ENCODE measurements at places on chromosomes 6 and 20.

DNA sequence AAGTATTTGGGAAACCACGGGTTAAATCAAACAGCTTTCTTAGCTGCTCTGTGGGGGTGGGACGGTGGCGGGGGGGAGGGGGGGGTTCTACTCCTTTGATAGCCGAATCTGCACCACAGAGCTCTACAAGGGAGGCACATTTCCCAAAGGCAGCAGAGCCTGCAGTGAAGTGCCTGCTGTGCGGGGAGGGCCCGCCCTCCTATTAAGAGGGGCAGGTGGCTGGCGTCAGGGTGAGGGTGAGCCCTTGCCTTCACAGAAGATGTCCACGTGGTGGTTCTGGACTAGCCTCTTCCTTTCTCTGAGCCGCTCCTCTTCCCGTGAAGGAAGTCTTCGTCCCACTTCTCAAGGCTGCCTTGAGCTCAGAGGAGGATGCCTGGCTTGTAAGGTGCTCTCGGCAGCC lies 174.9 kb upstream of the THBS2 start:
- DNase-seq = no peak

GRCh38 chr20:1945660-1946059 lies 48.2 kb downstream of the PDYN start:
- DNase-seq = peak; percentile 14

- no peak for DNase-seq
Measured at GRCh38 chr6:108170332-108171290, 4.8 kb downstream of the NR2E1 start.

- no peak for DNase-seq
Measured at GRCh38 chr20:34362502-34363061, 491 bp upstream of the ITCH start.

DNA sequence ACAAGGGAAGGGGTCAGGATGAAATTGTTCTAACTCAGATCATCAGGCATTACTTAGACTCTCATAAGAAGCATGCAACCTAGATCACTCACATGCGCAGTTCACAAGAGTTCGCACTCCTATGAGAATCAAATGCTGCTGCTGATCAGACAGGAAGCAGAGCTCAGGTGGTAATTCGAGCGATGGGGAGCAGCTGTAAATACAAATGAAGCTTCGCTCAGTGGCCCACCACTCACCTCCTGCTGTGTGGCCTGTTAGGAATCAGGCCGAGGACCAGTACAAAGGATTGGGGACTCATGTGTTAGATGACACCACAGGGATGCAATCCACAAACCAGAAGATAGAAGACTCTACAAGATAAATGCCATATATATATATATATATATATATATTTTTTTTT lies 31.5 kb upstream of the TOP1 start:
- no peak for DNase-seq

GRCh38 chr6:108078191-108078590 lies 3.6 kb upstream of the OSTM1 start:
- DNase-seq = no peak

- no peak for DNase-seq
Measured at GRCh38 chr6:156587071-156587470, 190.1 kb upstream of the ARID1B start.

DNA sequence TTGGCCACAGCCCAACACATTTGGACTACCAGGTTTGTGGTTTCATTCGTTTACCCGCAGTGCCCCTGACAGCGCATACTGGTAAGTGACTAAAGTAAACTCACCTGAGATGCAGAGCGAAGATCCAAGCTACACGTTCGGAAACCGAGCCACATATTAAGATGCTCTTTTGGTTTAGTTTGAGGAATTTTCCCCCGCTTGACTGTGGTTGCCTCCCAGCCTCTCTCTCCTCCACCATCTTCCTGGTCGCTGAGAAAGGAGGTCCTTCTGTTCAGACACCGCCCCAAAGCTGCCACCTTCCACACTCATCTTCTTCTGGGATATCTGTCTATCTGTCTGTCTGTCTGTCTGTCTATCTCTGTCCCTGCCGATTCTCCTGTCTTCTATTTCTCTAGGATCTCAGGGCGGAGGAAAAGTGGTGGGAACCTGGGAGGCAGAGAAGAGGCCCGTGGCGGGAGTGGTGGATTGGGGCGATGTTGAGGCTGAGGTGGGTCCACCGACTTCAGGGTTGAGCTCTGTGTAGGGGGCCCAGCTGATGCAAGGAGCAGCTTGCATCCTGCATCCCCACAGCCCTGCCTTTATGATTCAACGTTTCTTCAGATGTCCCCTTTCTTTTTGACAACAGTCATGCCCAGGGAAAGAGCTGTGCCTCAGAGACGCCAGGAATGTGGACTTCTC lies 196.9 kb upstream of the ZNF184 start:
- DNase-seq = no peak

DNA sequence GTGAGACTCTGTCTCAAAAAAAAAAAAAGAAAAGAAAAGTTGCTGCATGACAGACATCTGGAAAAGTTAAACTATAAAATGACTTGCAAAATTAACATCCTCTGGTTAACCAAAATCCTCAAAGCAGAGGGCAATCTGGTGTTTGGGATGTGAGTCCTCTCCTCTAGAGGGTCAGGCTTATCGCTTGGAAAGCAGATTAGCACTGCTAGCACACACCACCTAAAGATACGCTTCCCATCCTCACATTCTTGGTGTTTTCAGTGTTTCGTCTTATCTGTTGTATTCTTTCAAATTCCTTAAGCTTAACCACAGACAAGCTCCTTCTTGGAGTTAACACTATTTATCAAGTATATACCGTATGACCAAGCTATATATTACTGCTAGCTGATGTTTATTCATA lies 198.0 kb downstream of the SOX4 start:
- no peak for DNase-seq

DNA sequence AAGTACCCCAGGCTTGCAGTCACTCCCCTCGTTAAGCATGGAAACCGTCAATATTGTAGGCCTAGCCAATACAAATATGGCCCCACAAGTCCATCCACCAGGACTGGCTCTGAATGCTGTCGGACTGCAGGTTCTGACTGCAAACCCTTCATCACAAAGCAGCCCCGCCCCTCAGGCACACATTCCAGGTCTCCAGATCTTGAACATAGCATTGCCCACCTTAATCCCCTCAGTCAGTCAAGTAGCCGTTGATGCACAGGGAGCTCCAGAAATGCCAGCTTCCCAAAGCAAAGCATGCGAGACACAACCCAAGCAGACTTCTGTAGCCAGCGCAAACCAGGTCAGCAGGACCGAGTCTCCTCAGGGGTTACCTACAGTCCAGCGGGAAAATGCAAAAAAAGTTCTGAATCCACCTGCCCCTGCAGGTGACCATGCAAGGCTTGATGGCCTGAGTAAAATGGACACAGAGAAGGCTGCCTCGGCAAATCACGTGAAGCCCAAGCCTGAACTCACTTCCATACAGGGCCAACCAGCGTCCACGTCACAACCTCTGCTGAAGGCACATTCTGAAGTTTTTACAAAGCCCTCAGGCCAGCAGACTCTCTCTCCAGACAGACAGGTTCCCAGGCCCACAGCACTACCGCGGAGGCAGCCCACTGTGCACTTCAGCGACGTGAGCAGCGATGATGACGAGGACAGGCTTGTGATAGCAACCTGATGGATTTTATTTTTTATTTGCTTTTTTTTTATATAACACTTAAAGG lies 126.2 kb upstream of the EDN1 start:
- DNase-seq = no peak

GRCh38 chr20:63289311-63290135 lies 3.5 kb upstream of the COL20A1 start:
- no peak for DNase-seq

DNA sequence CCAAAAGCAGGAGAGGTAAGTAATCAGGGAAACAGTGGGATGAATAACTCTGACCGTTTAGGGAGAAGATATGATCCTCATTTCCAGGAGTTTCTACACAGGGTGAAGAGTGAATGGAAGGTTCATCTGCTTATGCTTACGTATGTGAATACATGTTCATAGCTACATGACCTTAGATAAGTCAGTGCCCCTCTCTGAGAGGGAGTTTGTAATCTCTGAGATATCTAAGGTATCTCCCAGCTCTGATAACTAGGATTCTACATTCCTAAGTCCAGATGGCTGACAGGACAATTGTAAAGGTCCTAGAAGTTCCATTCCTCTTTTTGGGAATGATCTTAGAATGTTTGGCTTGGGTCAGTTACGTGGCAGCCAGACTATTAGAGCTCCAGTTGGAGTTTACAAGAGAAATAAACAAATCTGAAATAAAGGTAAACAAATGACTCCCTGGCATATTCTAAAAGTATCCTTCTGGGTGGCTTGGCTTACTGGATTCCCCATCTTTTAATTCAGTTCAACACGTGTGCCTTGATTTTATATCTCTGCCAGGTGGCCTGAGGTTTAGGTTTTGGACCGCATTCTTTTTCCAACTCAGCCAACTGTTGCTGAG lies 15.8 kb downstream of the PROCR start:
- no peak for DNase-seq

GRCh38 chr6:139133262-139134063 lies 1.4 kb upstream of the HECA start:
- no peak for DNase-seq

DNA sequence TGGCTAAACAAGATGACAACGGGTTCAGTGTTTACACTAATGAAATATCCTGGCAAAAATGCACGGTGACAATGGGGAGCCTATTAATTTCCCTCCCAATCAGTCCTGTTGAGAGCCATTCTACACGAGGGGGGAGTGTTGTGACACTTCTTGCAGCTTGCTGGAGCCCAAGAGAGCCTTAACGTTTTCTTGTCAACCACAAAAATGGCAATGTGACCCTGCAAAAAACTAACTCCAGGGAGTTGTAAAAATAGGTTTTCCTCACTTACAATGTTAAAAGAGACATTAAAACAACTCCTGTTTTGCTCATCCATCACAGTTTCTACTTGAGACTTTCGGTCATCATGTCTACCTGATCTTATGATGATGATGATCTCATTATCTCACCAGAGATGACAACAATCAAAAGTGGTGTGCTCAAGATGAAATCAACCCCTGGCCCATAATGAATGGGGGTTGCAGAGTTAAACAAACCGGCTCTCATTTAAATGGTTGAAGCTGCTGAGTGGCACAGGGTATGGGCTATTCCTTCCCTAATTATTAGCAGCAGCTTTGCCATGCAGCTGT lies 57.9 kb downstream of the GJA10 start:
- DNase-seq = peak; percentile 21

- peak; percentile 17 for DNase-seq
Measured at GRCh38 chr6:112827793-112828192, 480.7 kb downstream of the RFPL4B start.

GRCh38 chr6:10422737-10423034 lies 7.8 kb upstream of the TFAP2A start:
- DNase-seq = no peak

- DNase-seq = no peak
Measured at GRCh38 chr6:136150961-136151360, 99.2 kb downstream of the MTFR2 start.

DNA sequence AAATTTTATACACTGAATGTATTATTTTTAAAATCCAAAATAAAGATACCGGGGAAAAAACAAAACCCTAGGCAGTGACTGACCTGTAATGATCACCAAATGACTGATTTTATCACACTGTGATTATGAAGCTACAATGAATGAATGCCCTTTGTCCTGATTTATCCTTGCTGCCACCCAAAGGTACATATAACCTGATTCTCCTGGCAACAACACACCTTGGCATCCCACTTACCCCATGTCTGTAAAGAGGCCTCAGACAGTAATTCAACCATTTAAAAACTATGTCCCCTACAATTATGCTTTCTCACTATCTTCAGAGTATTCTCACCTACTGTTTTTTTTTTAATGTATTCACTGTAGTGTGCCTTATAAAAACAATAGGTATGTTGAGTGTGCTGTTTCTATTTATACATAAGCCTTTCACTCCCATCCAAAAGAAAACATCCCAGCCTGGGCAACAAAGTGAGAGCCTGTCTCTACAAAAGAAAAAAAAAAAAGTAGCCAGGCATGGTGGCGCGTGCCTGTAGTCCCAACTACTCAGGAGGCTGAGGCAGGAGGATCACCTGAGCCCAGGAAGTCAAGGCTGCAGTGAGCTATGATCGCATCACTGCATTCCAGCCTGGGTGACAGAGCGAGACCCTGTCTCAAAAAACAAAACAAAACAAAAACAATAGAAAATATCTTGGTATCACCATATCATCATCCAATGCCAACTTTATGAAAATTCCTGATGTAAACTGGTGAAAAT lies 21.7 kb downstream of the B4GALT5 start:
- DNase-seq = no peak

GRCh38 chr20:51616060-51616459 lies 73.5 kb upstream of the NFATC2 start:
- DNase-seq = no peak

- no peak for DNase-seq
Measured at GRCh38 chr20:54362283-54362682, 113.1 kb upstream of the DOK5 start.

DNA sequence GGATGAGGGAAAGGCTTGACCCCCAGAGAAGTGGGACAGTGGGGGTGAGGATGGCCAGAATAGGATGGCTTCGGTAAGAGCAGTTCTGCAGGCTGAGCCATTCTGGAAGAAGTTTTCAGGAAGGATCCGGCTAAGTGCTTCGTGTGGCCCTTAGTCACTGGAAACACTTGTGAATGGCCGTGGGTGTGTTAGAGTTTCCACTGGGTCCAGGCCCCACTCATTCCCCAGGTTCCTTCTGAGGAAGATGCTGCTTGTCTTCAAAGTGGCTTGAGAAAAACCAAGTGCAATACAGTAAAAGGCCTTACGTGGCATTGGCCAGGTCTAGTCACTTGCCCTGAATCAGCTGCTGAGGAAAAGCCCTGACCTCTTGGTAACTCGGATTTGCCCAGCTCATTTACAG lies 27.9 kb downstream of the MANBAL start:
- DNase-seq = no peak

GRCh38 chr6:144361016-144361415 lies 75.9 kb downstream of the UTRN start:
- no peak for DNase-seq
